RPMI7951 (cell line): ENCODE measurements at places on chromosomes 4 and X. TPM values are rescaled to one million over a fixed set of nuclear protein-coding genes. Genes with fewer than 3 reads are reported as not detected.
A peak's percentile ranks its signal among the peaks of the same experiment; 100 is the strongest.

GRCh38 chr4:168751263-168752225, 254.7 kb downstream of the PALLD start:
- peak; percentile 68 for DNase-seq

DNA sequence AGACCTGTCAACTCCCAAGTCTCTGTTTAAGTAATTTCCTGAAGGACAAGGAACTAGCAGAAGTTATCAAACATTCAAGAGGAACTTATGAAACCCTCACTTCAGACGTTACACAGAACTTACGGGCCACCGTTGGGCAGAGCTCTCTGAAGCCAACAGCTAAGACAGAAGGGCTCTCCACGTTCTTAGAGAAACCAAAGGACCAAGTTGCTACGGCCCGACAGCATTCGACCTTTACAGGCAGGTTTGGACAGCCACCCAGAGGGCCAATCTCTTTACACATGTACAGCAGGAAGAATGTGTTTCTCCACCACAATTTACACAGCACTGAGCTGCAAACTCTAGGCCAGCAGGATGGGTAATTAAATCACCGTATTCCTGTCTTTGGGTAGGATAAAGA, 705.1 kb upstream of the GRID2 start:
- DNase-seq, result no peak

- DNase-seq, result no peak
Measured at GRCh38 chrX:104281564-104281963, 26.8 kb upstream of the ESX1 start.

- no peak for DNase-seq
Measured at GRCh38 chr4:147543034-147543433, 62.1 kb downstream of the EDNRA start.

GRCh38 chr4:85762529-85762871, 287.6 kb downstream of the ARHGAP24 start:
- peak; percentile 75 for DNase-seq

DNA sequence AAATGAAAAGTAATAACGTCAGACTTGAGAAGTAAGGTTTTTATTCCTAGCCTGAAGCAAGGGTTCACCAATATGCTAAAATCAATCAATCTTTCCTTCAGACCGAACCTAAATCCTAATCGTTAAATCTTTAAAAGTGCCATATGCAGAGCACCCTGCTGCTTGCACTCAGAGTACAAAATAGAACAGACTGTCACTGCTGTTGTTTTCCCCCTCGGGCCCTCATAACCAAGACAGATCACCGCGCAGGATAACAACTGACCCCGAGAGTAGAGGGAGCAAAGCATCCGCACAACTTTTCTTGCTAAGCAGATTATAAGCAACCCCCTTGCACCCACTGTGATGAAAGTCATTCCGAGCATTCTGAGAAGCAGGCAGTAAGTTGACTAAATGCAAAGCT, 550.9 kb upstream of the NDST4 start:
- DNase-seq, result no peak

The PABPC4L gene
- 0.12 TPM in 1 of 2 replicates, not detected in the other for total RNA-seq

The BTC gene
- 0.12 and 0.20 TPM in 2 replicates for total RNA-seq

The INTS12 gene
- total RNA-seq, result 19.4 and 22.2 TPM in 2 replicates

The DCUN1D4 gene
- 24.6 and 25.8 TPM in 2 replicates for total RNA-seq

The CYSLTR1 gene
- total RNA-seq, result not detected in 2 replicates

The CYLC1 gene
- total RNA-seq, result not detected in 2 replicates

The FAM53A gene
- 0.78 and 1.1 TPM in 2 replicates for total RNA-seq

The VCX3A gene
- total RNA-seq, result not detected in 2 replicates
